Progenitor cell of endocrine pancreas (in vitro differentiated cells): ENCODE measurements at places on chromosomes 3 and 15.

DNA sequence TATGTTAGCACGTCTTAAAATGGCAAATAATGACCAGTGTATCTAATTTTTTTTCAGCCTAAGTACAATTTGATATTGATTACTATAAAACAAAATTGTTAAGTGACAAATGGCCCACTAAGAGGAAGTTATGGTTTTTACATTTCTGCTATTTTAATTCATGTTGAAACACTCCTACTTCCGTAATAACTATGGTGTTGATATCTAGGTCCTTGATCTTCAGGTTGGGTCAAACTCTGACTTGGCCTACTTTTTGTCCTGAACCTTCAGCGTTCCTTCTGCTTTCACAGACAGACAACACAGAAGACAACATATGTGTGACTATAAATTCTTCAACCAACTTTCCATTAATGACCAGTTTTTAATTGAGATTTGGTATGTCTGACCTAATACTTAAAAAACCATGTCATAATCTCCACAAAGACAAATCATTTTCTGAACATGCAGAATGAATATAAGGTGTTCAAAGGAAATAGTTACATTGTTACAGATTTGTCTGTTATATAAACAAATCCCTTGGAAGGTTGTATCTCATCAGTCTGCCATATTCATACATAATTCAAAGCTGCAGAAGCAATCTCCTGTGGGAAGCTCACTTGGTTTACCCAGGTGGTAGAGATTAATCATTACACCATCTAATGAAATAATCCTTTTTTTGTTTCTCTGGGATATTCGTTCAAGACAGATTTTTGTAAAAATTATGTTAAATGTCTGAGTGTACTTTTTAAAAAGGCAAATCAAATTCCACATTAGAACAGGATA is 92.1 kb upstream of the TSPAN3 start:
- DNase-seq = no peak

DNA sequence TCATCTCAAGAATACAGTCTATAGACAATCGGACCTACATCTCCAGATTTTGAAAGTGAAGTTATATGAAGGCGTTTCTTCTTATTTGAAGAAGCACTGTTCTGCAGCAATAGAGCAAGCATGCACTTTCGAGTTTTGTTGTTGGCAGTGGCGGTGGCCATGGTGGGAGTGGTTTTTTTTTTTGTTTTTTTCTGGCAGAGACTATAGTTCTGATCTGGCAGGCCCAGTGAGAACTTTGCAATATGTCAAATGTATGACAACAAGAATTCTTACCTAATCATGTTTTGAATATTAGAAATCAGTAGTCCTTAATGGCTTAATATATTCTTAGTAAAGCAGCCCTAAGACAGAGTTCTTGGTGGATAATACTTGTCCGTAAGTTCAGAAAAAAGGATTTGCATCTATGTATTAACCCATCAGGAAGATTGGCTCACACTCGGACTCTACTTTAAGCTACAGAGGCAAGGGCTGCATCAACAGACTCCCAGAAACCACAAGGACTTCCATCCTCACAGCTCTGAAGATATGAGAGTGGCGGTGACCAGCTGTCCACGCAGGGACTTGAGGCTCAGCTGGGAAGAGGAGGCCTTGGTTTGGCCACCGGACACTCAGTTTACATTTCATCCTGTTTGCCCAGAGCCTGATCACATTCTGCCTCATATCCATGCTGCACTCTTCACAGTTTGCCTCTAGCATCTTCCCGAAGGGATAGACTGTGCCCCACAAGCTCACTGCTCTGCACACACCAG is 124.1 kb upstream of the THBS1 start:
- no peak for DNase-seq

DNA sequence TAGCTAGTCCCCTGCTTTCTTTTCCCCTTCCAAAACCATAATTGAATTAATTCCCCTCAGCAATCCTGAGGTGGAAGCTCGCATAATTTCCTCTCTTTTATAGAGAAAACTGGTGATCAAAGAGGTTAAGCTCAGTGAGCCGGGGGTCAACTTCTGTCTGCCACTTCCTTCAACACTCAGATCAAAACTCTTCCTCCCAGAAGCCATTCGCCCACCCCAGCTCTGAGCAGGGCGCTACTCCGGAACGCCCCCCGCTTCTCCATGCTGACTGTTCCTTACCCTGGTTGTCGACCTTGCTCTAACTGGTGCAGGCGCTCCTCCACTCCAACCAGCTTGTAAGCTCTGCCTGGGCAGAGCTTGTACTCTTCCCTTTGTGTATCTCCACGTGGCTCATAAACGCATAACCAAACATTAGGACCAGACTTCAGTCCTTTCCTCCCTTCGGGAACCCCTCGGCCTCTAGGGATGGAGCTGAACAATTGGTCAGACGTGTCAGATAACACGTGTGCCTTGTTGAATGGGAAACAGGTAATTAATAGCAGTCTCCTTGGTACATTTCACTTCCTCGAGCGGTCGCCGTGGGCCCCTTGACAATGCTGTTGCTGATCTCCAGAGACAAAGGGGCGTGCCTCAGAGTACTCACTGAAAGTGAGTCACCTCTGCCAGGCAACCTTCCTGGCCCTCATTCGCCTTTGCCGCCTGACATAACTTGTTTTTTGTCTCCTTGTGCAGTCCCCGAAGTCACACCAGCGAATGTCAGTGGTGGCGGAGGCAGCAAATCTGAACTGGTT is 71.8 kb downstream of the IL5RA start:
- DNase-seq = no peak

- DNase-seq = no peak
Observed at GRCh38 chr15:63112871-63113270, 8.8 kb upstream of the LACTB start.

DNA sequence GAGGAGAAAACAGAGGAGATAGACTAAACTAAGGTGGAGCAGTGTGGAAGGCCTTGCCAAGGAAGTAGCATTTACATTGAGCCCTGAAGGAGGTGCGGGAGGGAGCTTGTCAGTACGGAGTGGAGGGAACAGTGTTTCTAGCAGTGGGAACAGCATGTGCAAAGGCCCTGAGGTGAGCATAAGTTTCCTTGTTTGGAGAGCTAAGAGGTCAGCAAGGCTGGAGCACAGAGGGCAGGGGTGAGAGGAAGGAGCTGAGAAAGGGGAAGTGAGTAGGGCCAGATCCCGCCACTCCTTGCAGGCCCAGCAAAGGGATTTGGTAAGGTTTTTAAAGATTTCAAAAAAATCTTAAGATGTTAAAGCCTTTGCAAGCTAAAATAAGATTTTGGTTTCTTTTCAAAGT is 70.1 kb downstream of the HMCES start:
- DNase-seq = no peak

- peak; percentile 93 for DNase-seq
Observed at GRCh38 chr3:194315088-194315964, 35.8 kb downstream of the CPN2 start.

DNA sequence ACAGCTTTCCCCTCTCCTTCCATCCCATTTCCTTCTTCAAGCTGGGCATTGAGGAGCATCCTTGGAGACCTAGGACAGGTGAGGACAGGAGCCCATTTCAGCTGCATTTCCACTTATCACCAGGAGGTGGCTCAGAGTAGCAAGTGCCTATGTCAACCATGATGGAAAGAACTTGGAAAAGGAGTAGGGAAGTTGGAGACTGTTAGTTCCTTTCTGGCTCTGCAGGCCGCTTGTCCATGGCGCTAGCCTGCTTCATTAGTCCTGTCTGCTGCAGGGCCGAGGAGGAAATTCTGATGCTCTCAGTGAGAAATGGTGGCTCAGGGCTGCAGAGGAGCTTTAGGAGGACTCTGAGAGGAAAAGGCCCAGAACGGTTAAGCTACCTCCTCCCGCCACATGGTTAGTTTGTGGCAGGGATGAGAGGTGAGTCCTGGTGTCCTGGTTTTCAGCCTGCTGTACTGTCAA is 7.0 kb upstream of the CD276 start:
- DNase-seq = peak; percentile 37

GRCh38 chr3:136703429-136703828 is 48.7 kb downstream of the STAG1 start:
- no peak for DNase-seq

DNA sequence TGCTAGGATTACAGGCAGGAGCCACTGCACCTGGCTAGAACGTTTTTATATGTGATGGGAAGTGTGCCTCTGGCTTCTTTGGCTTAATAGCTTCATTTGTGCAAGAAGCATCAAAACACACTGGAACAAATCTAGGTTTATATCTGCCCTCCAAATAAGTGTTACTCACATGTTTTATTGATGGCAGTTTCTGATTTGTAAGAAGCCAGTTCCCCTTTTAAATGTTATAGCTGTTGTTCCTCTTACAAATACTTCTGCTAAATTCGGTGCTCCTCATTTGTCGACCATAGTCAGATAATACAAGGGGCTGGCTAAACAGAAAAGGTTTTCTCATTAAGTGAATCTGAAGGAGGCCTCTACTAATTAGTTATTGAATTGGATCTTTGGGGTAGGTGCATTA is 307.1 kb upstream of the SEMA6D start:
- no peak for DNase-seq

GRCh38 chr3:113985541-113985940 is 37.7 kb downstream of the ZDHHC23 start:
- DNase-seq = no peak

- DNase-seq = no peak
Observed at GRCh38 chr3:153130312-153130977, 31.6 kb upstream of the RAP2B start.
